ENCODE measurements at places on chromosomes 3 and 15.

DNA sequence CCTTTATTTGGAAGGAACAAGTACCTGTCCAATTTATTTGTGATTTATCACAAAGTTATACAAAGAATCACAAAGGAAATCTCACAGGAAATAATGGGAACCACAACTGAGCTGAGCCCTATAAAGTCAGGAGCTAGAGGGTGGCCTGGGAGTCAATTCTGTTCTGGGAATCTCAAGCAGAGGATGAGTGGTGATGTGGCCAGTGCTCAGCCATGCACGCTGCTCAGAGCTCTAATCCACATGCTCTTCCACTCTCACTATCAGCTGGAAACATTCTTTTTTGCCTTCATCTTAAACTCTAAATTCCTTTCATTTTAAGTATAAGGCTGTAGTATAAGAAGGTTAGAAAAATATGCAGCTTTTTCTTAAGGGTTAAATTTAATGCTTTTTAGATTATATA lies 36.6 kb downstream of the UACA start:
- no peak for DNase-seq

DNA sequence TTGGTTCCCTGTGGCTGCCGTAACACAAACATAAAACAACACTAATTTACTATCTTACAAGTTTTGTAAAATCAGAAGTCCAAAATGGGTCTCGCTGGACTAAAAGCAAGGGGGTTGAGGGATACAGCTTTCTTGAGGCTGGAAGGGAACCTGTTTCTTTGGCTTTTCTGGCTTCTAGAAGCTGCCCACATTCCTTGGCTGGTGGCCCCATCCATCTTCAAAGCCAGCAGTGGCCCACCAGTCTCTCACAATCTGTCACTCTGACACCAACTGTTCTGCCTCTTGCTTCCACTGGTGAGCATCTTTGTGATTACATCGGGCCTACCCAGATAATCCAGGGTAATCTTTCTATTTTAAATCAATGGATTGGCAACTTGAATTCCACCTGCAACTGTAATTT lies 1.1 kb upstream of the ANPEP start:
- no peak for DNase-seq

- no peak for DNase-seq
Measured at GRCh38 chr3:40741729-40742128, 217.0 kb downstream of the ZNF621 start.

GRCh38 chr15:65339416-65339815 lies 34.9 kb downstream of the RNU5B-1 start:
- no peak for DNase-seq

DNA sequence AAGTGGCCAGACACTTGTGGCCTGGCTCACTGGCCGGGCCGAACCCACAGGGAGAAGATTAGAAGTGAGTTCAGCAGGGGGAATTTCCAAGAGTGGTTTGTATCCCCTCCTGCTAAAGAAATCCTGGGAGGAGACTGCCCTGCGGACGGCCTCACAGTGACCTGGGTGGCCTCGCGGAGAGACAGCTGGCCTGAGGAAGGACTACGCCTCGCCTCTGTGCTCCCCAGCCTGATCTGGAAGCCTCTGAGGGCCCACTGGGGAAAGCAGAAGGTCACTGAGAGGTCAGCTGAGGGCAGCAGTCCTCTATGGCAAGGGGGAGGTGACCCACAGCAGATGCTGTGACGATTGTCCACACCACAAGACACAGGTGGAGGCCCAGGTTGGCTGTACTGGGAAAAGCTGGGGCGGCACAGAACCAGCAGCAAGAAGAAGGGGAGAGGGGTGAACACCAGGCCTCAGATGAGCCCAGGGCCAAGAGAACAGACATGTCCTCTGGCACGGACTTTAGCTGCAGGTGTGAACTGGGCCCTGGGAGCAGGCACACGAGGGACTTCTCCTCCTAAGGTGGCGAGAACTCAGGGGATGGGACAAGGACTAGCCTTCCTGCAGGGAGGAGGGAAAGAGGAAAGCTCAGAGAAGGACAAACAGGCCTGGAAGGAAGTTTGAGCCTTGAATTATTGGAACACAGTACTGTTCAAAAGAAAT lies 37.2 kb upstream of the DLG1 start:
- DNase-seq: no peak

- no peak for DNase-seq
Measured at GRCh38 chr3:161793194-161793930, 296.8 kb downstream of the OTOL1 start.

- DNase-seq: no peak
Measured at GRCh38 chr3:56612146-56612545, 55.2 kb downstream of the CCDC66 start.

DNA sequence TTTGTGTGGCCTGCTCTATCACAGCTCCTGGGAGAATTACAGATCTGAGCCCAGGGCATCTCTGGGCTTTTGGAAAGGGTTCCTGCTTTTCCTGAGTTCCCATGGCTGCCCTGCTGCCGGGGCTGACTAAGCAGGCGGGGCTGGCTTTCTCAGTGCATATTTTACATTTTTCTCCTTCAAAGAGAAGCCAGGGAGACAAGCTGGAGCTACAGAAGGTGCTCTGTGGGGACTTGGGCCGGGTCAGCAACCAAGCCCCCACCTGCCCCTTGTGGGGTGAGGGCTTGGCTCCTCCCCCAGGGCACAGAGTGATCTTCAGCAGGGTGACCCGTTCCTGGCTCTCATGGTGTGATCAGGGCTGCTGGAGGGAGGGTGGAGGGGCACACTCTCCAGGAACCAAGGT lies 17.4 kb downstream of the ABTB1 start:
- DNase-seq: no peak

GRCh38 chr3:177358091-177358976 lies 161.1 kb upstream of the TBL1XR1 start:
- peak; percentile 85 for DNase-seq

DNA sequence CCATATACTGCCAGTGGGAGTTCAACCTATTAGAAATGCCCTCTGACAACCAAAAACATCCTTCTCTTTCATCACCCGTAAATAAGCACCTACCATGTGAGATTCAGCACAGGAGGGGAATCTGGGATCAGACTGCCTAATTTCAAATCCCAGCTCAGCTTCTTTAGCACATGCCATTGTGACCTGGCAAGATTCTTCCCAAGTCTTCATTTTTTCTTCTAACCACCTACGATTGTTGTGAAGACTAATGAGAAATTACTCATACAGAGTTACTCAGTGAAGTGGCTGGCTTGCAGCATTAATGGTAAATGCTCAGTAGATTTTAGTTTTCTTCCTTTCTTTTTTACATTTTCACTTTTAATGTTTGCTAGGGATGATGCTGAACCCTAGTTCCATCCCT lies 176.7 kb downstream of the PDZRN3 start:
- no peak for DNase-seq

DNA sequence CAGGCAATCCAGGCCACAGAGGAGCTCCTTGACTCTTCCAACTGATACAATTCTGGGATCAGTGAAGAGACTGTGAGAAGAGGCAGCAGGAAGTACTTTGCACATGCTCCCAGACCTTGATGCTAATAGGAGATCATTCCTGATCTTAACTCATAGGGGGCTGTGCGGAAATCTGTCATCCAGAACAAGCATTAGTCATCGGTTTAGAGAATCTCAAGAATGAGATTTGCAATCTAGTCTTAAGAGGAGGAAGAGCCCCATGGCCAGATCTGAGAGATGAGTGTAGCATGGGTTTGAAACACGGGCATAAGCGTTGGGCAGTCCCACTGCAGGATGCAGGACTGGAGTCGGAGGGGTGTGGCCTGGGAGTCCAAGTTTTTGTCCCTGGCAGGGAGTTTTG lies 1081.1 kb downstream of the NAALADL2 start:
- no peak for DNase-seq

GRCh38 chr3:158820521-158820920 lies 18.7 kb downstream of the MFSD1 start:
- no peak for DNase-seq

DNA sequence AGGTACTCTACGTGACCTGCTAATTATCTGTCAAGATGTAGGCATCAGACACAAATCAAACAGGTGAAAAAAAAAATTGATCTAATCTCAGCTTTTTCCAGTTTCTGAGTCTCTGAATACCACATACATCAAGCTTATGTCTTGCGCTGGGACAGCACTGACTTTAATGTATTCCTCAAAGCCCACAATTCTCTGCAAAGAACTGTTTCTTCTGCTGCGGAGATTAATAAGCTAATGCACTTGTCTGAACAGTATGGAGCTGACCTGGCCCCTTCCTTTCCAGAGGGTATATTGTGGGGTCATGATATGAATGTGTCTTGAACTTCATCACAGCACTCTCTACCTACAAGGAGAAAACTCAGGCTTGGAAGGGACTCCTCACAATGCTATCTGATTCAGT lies 87.8 kb downstream of the FOXB1 start:
- DNase-seq: no peak

DNA sequence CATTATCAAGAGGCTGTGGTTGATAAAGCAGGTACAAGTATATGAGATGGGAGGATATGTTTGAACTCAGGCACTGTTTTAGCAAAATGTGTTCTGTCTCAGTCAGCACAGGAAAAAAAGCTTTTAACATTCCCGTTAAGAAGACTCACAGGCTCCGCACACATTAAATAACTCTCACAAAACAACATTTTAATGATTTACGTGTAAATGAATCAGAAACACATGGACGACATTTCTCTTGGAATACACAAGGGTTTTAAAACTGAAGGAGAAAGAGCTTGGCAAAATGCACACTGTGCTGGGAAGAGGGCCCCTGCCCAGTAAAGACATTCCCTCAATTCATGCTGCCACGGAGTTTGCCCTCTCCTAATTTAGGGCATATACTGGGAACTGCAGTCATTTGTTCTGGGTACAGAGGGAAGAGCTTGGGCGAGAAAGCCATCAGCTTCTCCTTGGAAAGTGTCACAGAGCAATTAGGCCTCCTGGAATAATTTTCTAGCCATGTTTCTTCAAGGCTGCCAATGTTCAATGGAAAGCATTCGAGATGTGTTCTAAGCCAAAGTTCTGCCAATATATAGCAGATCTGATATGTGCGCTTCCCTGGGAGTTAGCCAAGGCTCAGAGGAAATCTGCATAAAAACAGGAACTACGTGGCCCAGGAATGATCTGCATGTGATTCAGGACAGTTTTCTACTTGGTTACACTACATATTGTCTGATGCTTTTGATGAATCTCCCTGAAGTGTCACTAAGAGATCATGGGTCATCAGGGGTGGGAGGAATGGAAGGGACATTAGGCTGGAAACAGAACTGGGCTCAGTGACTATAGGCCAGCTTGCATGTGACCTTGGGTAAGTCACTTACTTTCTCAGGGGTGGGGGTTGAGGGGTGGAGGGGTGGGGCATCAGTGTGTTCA lies 2.2 kb upstream of the MASP1 start:
- DNase-seq: no peak

GRCh38 chr3:120568598-120568997 lies 27.5 kb upstream of the NDUFB4 start:
- no peak for DNase-seq

DNA sequence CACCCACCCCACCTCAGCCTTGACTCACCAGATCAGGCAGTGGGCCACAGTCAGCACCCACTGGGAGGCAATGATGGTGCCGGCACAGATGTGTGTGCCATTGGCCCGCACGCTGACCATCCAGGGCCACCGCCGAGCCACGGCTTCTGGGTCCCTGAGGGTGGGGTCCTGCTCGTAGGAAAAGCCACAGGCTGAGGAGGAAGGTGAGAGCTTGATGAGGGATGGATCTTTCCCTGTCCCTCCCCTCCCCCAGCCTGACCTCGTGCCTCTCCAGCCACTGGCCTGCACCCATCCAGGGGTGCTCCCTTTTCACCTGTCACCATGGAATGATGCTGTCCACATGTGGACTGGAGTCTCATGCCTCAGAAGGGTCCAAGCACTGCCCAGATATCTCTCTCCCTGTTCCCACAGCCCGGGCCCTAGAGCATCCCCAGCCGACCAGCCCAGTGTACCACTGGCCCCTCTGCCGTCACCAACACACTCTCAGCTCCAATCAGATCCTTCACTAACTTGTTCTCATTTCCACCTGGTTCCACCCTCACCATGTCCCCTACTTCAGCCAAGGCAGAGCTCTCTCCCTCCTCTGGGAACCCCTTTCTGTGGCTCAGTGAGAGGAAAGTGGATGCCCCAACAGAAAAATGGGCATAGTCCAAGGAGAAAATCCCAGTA lies 2.0 kb downstream of the PRSS50 start:
- no peak for DNase-seq

DNA sequence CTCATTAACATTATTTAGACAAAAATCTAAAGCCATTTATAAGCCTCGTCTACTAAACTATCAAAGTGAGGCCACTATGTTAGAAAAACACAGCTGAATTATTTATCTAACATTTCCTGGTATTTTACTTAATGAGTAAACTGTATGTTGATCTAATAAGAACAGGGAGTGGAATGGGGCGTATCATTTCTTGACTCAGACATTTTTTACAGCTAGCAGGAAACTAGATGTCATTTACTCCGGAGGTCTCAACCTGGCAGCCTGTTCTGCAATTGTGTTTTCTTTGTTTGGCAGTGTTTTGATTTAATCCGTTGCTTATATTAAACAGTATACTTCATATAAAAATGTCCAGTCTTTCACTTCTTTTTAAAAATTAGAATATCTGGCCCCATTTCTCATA lies 79.1 kb upstream of the ABI3BP start:
- DNase-seq: no peak

GRCh38 chr15:74170875-74171578 lies 2.5 kb upstream of the ISLR start:
- no peak for DNase-seq

- no peak for DNase-seq
Measured at GRCh38 chr15:27506752-27507151, 535.8 kb downstream of the GABRG3 start.

GRCh38 chr15:66085128-66085527 lies 168.4 kb downstream of the MEGF11 start:
- peak; percentile 64 for DNase-seq

DNA sequence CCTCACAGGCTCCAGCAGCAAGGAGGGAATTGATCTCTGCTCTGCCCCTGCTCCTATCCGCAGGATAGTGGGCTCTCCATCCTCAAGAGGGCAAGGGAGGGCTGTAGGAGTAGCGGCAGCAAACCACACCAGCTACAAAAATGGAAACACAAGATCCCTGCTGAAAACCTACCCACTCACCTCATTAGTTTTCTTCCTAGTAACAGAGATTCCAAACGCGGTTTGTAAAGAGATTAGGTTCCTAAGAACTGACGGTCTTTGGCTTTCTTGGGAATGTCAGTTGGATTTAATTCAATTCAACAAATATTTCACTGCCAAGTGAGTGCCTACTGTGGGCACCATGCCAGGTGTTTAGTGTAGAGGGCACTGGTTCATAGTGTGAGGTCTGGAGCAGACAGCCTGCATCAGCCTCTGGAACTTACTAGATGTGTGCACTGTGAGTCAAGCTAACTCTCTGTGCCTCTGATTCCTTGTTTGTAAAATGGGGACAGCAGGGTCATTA lies 84.7 kb downstream of the MRPL46 start:
- no peak for DNase-seq

GRCh38 chr3:126083138-126083445 lies 832 bp downstream of the SLC41A3 start:
- no peak for DNase-seq

GRCh38 chr15:58070801-58071418 lies 5.4 kb upstream of the ALDH1A2 start:
- peak; percentile 75 for DNase-seq

GRCh38 chr3:34396956-34397355 lies 598.5 kb downstream of the PDCD6IP start:
- no peak for DNase-seq
